GM12891 (cell line): ENCODE measurements at places on chromosomes 7 and 10.

GRCh38 chr7:131112431-131112830, 215.2 kb upstream of the MKLN1 start:
- DNase-seq: no peak

DNA sequence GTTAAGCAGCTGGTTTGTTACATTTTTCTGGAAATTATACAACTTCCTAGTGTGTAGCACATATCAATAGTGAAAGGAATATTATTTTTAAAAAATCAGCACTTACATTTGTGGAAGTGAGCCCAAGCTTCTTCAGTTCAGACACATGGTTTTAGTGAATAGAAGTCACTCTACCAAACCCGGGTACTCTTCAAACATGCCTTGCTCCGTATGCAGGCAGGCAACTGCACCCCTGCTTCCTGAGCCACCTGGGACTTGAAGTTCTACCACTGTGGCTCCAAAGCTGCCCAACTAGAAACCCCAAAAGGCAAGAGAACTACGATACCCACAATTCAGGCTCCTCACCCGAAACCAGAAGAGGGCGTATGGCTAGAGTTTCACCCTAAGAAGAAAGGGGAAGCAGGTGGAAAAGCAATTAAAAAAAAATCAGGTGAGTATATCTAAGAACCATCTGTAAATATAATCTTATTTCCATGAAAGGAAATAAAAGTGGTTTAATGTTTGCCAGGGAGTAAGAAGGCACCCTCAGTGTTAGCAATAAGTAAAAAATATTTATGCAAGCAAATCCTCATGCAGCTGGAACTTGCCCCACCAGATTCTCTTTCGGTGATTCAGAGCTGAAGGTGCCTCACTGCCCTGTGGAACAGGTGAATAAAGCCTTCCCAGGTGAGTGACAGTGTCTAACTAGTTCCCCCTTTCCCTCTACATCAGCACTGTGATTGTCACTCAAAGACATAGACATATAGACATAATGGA, at the start of gene MACC1:
Gene MACC1, minus strand, starts transcription at position 192 of the 756 bp plus-strand sequence. CDS start 55,522 bp downstream, outside the sequence.
- DNase-seq: no peak

DNA sequence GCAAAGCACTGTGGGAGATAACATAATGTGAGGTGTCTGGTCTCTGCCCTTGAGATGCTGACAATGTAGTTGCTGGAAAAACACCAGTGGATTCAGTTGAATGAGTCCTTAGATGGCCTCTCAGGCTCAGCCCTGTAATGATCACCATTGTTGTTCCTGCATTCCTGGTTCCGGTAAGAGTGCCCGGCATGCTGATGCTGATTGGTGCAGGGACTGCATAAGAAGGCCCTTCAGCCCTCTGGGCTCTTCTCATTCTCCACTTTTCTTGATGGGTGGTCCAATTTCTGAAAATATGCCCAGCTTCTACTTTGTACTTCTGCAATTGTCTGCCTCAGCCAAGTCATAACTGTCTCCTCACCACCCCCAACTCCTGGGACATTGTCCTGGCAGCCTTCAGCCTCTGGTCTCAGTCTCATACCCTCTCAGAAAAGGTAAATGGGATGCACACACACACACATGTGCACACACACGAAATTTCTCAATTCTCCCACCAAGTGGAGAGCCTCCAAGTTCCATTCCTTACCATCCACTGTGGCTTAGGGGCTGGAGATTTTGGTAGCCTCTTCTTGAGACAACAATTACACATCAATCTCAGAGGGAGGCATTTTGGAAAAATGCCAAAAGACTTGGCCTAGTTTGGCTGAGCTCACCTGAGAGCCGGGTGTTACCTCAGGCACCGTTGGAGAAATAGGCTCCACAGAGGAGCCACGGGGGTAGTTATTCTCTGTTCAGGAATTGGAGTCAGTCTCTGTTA, 314.9 kb downstream of the RPS24 start:
- no peak for DNase-seq

DNA sequence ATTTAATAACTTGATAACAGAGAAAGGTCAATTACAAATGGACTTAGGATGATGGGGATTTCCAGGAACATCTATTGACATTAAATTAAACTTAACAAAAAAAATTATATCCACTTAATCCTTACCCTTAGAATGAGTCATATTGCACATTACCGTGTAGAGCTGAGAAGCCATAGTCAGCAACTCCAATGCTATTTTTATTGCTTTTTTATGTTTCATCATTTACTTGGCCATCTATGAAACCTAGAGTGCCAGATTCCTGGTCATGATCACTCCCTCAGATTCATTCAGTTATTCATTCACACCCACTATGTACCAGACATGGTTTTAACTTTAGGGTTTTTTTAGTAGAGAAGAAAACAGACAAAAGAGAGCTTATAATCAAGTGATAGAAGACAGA, 1180.4 kb downstream of the CNTNAP2 start:
- DNase-seq: no peak

DNA sequence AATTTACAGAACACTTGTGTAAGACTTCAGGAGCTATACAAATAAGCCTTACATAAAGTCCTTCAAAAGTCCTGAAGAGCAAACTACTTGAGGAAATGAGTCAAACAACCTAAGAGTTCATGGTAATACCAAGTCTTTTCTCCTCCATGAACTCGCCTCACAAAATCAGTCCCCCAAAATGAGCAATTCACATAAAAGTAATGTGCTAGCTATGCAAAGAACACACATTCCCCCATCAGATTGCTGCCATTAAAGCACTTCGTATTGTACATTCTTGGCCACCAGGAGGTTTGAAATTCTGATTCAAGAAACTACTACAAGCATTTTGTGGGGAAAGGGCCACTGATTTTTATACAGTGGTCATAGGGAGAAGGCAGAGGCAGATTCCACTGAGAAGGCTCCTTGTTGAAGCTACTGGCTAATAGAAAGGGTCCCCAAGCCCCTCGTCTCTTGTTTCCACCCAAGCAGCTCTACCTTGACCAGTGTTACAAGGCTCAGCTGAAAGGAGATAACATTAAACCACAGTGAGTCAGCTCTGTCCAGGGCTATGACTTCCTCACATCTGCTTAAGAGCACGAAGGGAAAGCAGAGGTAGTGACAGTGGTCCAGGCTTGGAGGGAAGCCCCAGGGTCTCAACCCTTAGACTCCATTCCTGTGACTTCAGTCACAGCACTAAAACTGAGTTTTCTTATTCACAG, 115.2 kb upstream of the CDK1 start:
- DNase-seq: no peak

GRCh38 chr7:101390901-101391301, 28.2 kb downstream of the COL26A1 start:
- DNase-seq: peak; percentile 71

DNA sequence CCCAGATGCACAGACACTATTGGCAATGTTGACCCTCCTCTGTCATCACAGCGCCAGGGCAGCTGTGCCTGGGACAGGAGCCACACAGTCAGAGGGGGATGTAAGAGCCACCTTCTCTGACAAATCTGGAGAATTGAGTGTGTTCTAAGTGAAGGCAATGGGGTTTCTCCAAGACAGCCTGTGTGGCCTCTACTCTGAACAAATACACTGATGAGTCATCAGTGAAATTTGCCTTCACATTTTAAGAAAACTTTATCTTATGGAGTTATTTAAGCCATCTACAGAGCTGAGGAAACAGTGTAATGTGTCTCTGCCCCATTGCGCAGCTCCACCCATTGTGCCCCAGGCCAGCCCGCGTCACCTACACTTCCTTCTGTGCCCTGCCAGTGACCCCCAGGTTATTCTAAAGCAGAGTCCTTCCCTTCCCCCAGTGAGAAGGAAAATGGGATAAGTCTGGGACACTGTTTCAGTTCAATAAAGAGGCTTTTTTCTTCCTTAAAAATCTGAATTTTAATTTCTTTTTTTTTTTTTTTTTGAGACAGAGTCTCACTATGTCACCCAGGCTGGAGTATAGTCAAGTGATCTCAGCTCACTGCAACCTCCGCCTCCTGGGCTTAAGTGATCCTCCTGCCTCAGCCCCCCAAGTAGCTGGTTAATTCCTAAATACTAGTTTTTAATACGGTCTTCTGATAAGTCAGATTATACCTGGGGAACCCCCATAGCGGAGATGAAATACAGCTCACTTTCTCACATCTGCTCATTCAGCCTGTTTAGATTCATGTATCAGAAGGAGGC, 21.8 kb downstream of the AKR1E2 start:
- no peak for DNase-seq

DNA sequence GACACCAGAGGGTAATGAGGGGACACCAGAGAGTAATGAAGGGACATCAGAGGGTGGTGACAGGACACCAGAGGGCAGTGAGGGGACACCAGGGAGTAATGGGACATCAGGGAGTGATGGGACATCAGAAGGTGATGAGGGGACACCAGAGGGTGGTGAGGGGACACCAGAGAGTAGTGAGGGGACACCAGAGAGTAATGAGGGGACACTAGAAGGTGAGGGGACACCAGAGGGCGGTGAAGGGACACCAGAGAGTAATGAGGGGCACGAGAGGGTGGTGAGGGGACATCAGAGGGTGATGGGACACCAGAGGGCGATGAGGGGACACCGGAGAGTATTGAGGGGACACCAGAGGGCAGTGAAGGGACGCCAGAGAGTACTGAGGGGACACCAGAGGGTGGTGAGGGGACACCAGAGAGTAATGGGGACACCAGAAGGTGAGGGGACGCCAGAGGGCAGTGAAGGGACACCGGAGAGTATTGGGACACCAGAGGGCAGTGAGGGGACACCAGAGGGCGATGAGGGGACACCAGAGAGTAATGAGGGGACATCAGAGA, 10.6 kb downstream of the NACAD start:
- DNase-seq: no peak

DNA sequence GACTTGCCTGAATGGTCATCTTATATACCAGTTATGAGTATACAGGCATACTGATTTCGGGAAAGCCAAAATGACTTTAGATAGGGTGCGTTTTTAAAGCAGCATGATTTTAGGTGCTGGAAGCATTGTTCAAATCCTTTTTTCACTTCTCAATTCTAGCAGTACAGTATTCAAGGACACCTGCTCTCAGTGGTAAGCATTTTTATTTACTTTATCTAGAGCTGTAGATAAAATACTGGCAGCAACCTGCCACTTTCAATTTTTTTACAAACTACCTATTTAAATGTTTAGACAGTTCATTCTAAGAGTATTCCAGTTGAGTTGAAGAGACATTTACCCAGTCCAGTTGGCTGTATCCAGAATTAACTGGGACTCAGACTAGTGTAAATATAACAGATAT, 33.6 kb downstream of the TMEM106B start:
- no peak for DNase-seq
